ENCODE measurements at places on chromosomes 4 and X. TPM values are rescaled to one million over a fixed set of nuclear protein-coding genes. Genes with fewer than 3 reads are reported as not detected.
A peak's percentile ranks its signal among the peaks of the same experiment; 100 is the strongest.

GRCh38 chrX:9650091-9650490, 115.6 kb downstream of the GPR143 start:
- DNase-seq, result no peak

GRCh38 chrX:148024425-148025148, 43.5 kb downstream of the FMR1NB start:
- no peak for DNase-seq

GRCh38 chr4:89298155-89298554, 9.4 kb downstream of the GPRIN3 start:
- no peak for DNase-seq

Gene ZNF280C
- 1.4 TPM for polyA plus RNA-seq

DNA sequence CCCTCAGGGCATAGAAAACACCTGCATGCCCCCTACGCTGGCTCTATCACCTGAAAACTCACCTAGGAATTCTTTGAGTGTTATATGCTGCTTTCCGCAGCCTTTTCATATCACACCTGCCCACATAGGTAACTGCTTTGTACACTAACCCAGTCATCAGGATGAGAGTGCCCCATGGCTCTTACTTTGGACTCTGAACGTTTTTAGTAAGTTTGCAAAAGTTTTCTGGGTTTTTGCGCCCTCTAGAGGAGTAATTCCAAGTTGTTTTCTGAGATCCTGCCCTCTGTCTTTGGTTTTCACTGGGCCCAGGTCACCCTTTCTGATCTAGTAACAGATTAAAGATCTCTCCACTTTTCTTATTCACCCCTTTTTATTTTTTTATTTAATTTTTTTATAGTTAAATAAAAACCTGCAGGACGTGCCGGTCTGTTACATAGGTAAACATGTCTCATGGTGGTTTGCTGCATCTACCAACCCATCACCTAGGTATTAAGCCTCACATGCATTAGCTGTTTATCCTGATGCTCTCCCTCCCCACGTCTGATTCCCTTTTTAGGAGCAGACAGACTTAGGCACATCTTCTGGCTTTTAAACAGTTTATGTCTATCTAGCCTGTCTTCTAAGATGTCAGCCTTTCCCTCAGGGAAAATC, 139.2 kb downstream of the NWD2 start:
- DNase-seq, result no peak

Gene SLC4A4
- 0.24 TPM for polyA plus RNA-seq

DNA sequence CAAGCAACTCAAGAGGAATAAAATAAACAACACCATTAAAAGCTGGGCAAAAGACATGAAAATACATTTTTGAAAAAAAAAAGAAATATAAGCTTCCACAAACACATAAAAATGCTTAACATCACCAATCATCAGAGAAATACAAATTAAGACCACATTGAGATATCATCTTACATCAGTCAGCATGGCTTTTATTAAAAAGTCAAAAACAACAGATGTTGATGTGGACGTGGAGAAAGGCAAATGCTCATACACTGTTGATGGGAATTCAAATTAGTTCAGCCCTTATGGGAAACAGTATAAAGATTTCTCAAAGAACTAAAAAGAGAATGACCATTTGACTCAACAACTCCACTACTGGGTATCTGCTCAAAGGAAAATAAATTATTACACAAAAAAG, 59.6 kb downstream of the STK32B start:
- DNase-seq, result no peak

- DNase-seq, result no peak
These were observed 94.1 kb upstream of the TLR2 start for GRCh38 chr4:153589703-153590595.

DNA sequence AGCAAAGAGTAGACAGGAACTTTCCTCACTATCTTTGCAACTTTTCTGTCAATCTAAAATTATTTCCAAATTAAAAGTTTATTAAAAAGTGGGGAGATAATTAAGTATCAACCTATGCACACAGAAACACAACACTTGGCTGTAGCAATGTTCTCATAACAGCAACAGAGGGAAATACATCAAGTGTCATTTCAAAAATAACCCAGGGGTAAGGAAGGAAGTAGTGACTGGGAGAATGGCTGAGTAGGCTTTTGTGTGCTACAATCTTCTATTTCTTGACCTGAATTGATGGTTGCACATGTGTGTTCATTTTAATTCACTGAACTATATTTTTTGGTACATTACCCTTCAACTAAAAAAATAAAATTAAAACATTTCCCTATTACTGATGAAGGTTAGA, 67.5 kb downstream of the ABCG2 start:
- no peak for DNase-seq

- DNase-seq, result peak; percentile 36
These were observed 35.4 kb downstream of the WDR1 start for GRCh38 chr4:10081218-10081606.

Gene CORIN
- 0.10 TPM for polyA plus RNA-seq

Gene CHM
- 12.6 TPM for polyA plus RNA-seq

DNA sequence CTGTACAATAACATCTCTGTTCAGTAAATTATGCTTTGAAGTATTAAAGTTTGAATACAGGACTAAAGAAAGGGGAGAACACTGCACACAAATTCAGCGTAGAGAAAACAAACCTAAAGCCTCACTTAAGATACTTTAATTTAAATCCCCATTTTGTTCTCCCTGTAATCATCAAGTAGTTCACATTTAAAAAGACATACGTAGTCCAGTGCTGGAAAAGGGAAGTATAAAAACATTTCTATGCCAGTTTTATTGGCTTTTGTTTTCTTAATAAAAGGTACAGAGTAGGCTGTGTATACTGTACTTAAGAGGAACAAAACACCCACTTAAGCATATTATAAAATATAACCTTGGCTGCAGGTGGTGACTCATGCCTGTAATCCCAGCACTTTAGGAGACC, 101.6 kb downstream of the FGF16 start:
- no peak for DNase-seq

Gene SPANXA2
- not detected for polyA plus RNA-seq

GRCh38 chr4:47373709-47374108, 89.8 kb downstream of the COMMD8 start:
- no peak for DNase-seq

Gene CXCL13
- polyA plus RNA-seq, result 0.62 TPM

Gene RHOXF1
- 3.8 TPM for polyA plus RNA-seq
